ENCODE measurements at places on chromosomes 5 and 9. TPM values are rescaled to one million over a fixed set of nuclear protein-coding genes. Genes with fewer than 3 reads are reported as not detected.

- DNase-seq, result no peak
Observed at GRCh38 chr9:125296843-125297372, 35.3 kb downstream of the GAPVD1 start.

The KIF24 gene
- total RNA-seq, result 2.6 TPM

- no peak for DNase-seq
Observed at GRCh38 chr5:116395226-116395625, 179.4 kb downstream of the SEMA6A start.

DNA sequence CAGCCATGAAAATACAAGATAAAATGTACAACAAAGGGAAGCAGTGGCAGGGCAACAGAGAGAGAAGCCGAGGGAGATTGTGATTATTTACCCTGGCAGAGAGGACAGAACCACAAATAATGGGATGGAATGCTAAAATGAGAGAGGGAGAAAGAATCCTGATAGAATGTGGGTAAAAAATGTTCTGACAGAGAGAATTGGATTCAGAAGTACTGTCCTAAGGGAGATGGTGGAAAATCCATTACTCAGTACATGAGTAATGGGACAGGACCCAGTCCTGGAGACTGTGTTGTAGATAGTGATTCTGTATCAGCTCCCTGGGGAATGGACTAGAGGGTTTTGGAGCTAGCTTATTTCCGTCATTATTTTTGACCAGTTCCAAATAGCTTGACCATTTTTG lies 831.5 kb downstream of the MAT2B start:
- DNase-seq, result no peak
